Suppressor macrophage treated with lipopolysaccharide for 4 hours (primary cell): ENCODE measurements at places on chromosomes 16 and 17.

- DNase-seq: peak; percentile 16
These were observed 20.5 kb upstream of the SDR42E2 start for GRCh38 chr16:22141767-22142166.

GRCh38 chr17:3788200-3788599 lies 12.8 kb downstream of the ITGAE start:
- peak; percentile 10 for DNase-seq

DNA sequence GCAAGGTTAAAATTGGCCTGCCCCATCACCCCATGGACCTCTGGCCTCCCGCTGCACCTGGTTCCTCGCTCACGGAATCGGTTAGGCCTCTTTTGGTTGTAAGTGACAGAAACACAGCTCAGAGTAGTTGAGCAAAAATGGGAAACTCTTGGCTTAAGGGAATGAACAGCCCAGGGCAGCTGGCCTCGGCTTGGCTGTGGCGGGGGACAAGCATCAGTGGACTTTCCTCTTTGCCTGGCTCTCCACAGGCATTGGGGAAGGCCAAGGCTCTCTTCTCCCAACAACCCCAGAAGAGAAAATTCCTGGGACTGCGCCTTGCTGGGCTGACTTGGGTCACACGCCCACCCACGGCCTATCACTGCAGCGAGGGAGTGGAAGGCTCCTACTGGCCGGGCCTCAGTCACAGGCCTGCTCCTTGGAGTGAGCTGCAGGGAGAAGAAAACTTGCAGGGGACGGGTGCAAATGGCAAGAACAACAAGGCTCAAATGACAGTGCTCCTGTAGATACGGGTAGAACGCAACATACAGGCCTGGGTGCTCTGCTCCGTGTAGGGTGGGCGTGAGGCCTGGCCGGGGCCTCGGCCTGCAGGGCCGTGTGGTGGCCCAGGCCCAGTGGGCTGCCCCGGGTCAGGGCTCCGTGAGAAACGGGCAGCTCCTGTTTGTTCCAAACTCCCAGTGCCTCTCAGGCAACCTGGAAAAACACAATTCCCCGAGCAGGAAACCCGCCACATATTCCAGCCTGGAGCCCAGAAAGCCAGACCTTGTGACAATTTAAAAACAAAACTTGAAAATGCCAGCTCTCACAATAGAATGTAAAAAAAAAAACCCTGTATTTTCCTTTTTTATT lies 25.0 kb upstream of the ATP2A3 start:
- DNase-seq: no peak

DNA sequence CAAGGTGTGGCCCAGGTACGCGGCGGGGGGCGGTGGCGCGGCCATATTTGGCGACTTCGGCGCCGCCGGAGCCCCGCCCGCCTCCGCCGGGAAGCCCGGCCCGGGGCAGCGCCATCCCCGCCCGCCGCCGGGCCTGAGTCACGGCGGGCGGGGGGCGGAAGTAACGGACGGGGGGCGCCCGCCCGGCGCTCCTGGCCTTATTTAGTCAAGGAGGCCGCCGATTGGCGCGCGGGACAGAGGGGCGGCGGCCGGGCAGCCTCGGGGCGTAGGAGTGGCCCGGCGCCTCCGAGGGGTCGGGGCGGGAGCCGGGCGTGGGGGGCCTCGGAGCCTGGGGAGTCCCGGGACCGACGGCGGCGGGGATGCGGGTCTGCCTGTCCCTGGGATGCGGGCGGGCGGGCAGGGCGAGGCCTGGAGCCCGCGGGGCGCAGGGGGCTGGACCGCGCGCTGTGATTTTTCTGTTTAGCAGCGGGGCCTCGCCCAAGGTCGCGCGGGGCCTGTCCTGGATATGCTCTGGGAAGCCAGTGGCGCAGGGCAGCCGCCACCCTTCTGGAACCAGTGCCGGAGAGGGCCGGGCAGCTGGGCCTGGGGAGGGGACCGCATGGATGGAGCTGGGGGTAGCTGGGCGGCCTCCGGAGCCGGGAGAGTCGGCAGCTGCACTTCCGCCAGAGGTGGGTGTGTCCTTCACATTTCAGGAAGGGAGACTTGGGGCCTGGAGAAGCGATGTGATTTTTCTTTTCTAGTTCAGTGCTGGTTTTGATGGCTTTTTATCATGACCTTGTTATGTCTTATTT lies 2.3 kb upstream of the ACTG1 start:
- peak; percentile 81 for DNase-seq

DNA sequence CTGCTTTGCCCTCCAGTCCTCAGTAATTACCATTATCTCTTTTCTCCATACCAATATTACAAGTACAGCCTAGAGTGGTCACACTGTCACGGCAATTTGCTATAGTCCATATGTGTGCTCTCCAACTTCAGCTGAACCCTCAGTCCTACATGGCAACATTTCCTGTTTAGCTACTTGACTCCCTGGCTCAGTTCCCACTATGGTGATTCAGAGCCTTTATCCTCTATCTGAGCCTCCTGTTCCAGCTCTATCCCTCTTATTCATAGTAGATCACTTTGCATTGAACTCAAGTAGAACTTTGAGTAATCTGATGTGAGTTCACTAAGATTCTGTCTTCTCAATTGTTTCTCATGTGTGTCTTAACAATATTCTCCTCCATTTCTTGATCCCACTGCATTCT lies 43.7 kb upstream of the GOSR1 start:
- peak; percentile 50 for DNase-seq

- DNase-seq: no peak
These were observed 25.3 kb downstream of the MEOX1 start for GRCh38 chr17:43636426-43636825.

GRCh38 chr17:46773221-46773605 lies 45.3 kb downstream of the WNT3 start:
- DNase-seq: no peak

GRCh38 chr17:60193482-60193881 lies 43.7 kb downstream of the CA4 start:
- no peak for DNase-seq
